ENCODE measurements at places on chromosomes 7 and 10.

DNA sequence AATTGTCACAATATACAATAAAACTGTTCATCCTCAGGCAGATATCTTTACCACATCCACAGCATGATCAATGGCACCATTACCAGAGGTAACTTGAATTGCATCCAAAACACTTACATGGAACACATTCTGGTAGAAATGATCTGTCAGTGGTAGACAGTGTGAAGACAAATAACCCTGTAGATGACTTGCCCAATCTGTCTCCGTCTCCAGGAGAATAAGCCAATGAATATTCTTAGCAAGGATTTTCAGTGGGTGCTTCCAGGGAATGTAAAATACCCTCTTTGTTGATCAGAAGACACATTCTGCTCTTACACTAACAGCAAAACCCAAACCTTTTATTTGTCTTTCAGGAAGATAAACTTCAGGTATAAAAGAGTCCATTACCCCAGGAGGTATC, 43.8 kb downstream of the VWC2 start:
- no peak for DNase-seq

GRCh38 chr7:8160779-8161345, 101.1 kb downstream of the ICA1 start:
- no peak for DNase-seq

DNA sequence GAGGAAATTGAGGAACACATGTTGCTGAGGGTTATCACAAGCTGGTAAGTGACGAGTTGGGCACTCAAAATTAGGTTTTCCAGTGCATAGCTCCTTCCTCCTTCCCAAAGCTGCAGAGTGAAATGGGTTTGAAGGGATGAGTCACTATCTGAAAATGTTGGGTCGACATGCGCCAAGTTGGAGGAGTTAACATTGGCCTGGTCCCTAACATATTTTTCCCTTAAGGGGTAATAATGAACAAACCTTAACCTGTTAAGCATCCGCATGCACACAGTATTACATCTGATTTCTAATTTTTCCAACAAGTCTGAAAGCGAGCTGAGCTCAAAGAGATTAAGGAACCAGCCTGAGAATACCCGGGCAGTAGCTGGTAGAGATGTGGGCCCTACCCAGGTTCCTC, 20.7 kb upstream of the TECTB start:
- DNase-seq: no peak

GRCh38 chr7:22853674-22854157, 31.1 kb upstream of the TOMM7 start:
- no peak for DNase-seq

GRCh38 chr10:75475460-75476182, 44.2 kb downstream of the LRMDA start:
- DNase-seq: no peak

DNA sequence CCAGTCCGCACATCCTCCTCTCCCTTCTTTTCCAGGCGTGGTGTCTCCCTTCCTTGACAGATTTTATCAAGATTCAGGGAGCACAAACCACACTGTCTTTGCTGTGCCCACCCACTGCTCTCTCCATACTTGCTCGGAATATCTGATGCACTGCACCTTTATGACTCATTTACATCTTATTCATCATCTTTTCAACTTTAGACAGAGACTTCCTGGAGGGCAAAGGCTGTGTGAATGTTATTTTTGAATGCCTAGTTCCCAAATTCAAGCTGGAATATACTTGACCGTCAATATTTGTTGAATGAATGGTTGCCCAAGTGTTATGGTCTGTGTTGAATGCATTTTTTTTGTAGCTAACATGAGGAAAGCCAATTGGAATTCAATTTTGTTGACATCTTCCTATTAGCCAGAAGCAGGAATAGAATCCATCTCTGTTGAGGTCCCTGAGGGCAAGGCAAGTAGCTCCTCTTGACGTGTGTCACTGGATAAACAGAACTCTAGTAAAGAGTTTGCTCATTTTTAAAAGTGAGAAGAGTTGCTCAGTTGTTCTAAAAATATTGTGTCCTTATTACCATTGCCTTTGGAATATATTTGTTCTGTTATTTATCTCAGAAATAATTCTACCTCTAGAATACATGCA, 95.0 kb downstream of the KLF6 start:
- DNase-seq: no peak

DNA sequence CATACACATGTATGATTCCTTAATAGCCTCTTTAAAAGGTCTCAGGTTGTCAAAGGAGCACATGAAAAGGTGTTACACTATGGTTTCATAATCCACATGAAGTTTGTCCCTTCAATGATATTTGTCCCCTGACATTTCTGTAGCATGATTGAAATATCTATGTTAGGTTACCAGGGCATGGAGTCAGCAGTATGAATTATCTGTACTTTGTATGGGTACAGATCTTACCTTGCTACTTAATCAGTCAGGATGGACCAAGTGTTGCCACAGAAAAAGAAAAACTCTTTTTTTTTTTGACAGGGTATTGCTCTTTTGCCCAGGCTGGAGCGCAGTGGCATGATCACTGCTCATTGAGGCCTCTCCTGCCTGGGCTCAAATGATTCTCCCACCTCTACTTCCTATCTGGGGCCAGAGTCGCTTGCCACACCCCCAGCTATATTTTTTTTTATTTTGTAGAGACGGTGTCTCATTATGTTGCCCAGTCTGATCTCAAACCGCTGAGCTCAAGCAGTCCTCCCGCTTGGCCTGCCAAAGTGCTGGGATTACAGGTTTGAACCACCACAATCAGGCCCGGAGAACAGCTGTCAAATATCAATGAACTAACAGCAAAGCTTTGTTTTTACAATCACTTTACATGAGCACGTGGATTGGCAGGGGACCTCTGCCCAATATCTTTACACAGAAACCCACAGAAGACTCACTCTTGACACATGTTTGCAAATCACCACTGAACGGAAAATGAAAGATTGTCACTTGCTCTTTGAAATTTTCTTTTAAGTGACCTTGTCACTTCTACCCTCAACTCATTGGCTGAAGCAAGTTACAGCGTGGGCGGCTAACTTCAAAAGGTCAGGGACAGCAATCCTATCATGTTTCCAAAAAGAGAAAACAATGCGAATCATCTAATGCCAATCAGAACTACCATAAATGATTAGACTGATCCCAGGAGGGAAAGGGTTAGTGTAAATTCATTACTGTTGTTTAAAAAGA, 140.2 kb downstream of the PRKG1 start:
- DNase-seq: no peak

GRCh38 chr7:158549176-158549615, 38.4 kb downstream of the PTPRN2 start:
- no peak for DNase-seq

DNA sequence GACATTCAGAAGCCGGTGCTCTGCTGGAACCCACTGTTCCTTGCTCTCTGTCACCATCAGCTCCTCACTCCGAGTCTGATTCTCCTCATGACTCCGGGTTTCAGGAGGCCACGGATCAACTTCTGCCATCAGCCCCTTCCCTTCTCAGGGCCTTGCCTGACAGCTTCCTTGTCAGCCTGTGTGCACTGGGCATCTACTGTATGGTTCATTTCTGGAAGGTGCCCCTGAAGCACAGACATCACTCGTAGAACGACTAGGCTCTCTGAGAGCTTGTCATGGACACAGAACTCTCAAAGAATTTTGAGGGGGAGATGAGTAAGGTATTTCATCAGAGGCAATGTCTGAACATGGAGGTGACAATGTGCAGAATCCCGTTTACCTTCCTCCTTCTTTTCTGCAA, 396.1 kb downstream of the TNS3 start:
- no peak for DNase-seq

DNA sequence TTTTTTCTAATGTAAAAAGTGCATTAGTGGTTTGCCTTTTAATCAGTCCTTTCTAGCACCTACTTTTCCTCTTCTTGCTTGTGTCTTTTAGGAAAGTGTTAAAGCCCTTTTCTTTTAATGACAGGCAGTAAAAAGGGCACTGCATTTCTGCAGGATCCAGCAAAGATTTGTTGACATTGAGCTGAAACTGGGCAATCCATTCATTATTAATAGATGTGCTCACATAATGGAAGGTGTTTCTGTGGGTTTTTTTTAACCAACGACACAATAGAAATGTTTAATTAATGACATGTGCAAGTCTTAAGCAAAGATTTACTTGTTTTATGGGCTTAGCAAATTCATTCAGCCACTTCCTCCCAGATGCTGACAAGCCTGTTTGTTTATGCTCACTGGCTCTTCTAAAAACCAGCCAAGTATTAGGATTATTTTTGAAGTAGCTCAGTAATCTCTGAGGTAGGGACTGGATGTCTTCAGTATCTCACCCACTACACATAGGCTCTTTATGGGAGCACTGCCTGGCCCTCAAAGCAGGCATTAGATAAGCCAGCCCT, 1201.1 kb downstream of the SORCS1 start:
- DNase-seq: no peak

DNA sequence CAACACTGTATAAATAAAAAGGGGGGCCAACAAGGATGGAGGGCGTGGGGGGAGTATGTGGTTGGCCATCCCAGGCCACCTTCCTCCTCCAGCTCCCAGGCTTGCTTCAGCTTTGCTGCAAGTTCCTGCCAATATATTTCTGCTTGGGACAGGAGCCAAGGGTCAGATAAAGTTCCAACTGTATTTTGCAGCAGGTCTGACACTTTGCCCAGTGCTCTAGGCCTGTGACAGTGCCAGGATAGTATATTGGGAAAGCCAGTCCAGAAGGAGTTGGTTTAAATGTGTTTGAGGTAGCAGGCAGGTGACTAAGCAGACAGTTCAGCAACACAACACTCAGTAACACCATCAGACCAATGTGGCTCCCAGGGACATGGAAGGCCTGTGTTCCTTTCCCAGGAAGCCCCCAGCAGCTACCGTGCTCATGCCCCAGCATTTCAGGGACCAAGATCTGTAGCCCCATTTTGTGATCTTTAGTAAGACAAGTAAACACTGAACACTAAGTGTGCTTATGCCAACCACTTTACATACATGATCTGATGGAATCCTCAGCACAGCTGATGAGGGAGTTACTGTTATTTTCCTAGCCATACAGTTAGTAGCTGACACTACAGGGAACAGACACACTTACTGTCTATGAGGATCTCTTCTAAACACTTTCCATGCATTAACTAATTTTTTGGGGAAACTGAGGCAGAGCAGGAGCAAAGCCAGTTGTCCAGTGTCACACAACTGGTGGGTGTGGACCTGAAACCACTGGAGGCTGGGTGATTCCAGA, 38.9 kb downstream of the DNAJB12 start:
- no peak for DNase-seq

DNA sequence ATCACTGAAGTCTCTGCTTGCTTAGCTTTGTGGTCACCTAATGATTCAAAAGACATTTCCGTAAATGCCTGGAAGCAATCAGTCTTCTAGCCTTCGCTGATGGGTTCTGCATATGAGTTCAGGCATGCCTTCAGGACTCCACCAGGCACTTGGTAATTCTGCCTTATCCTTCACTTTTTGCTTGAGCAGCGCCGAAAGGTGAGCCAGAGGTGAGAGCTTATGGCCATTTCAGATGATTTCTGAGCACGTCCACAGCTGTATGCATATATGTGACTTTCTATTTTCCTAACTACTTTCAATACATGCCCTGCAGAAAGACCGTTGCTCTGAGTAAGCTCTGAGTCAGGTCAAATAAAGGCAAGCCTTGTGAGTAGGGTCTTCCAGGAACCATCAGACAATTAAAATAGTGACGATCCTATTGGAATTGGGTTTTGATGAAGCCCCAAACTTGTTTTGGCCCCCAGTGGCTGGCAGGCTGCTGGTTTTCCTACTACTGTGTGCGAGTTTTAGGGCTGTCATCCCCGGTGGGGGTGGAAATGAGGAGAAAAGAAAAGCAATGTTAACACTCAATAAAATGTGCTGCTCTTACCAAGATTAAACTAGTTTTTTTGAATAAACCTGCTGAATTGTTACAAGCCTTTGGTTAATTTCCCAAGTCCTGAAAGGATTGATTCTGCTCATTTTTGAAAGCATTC, 154.4 kb upstream of the AKR1E2 start:
- DNase-seq: peak; percentile 30

GRCh38 chr10:26365681-26366358, 72.3 kb upstream of the APBB1IP start:
- peak; percentile 95 for DNase-seq

DNA sequence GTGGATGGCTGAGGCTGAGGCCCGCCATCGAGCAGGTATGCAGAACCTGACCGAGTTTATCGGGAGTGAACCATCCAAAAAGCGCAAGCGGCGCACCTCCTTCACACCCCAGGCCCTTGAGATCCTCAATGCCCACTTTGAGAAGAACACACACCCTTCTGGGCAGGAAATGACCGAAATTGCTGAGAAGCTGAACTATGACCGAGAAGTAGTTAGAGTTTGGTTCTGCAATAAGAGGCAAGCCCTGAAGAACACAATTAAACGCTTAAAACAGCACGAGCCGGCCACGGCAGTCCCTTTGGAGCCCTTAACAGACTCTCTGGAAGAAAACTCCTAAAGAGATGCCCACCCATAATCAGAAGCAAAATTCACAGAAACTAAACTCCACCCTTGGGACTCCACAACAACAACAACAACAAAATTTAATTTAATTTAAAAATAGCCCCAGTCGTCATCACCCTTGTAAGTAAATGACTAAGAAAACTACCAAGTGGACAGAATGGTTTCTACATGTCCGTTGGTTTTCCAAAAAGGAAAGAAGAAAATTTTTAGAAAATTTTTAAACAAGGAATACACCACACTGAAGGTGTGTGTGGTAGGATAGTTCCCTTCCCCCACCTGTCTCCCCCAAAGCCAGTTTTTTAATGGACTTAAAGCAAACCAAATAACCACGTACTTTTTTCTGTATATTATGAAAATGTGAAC, 101.7 kb upstream of the YAE1 start:
- DNase-seq: no peak

- DNase-seq: no peak
Observed at GRCh38 chr10:22278441-22278782, 37.8 kb upstream of the COMMD3 start.

GRCh38 chr10:113302062-113302461, 250.8 kb upstream of the HABP2 start:
- no peak for DNase-seq

GRCh38 chr7:105493196-105493922, 28.7 kb downstream of the PUS7 start:
- peak; percentile 55 for DNase-seq

DNA sequence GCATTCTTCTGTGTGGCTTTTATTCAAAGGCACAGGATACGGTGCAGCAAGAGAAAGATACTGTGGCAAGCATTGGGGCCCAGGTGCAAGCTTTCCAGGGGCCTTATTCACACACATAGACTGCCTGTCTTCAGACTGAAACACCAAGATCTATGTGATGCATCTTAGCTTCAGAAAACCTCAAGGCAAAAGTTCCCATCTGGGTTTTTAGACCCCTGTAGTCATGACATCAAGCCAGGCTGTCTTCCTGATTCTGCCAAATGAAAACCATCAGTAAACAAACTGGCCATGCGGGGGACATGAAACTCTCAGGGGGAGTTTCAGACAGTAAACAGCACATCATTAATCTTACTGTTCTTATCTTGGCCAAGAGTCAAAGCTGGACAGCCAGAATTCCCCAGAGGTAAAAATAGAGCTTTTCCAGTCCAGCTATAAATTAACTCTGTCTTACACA, 9.8 kb downstream of the AGBL3 start:
- DNase-seq: no peak
